ENCODE measurements at places on chromosomes 3 and 15. TPM values are rescaled to one million over a fixed set of nuclear protein-coding genes. Genes with fewer than 3 reads are reported as not detected.

SOX14 gene
- 1.2 TPM for total RNA-seq

- H3K27me3 ChIP-seq = no peaks in the 10 kb centered on the region
- no peaks in the 10 kb centered on the region for H3K4me1 ChIP-seq
- H3K36me3 ChIP-seq = no peaks in the 10 kb centered on the region
- H3K27ac ChIP-seq = no peak overlapping the region
- no peak for DNase-seq
Observed at GRCh38 chr15:56934269-56934668, 15.8 kb downstream of the TCF12 start.

- H3K4me1 ChIP-seq = no peaks in the 10 kb centered on the region
- no peak overlapping the region for H3K27ac ChIP-seq
- H3K27me3 ChIP-seq = no peaks in the 10 kb centered on the region
- no peak for DNase-seq
- no peak overlapping the region for H3K4me3 ChIP-seq
Observed at GRCh38 chr3:1609416-1609815, 489.2 kb upstream of the CNTN4 start.

GOLGA8G gene
- 7.9 TPM for total RNA-seq

IL12A gene
- total RNA-seq = 1.3 TPM
